ENCODE measurements at places on chromosomes 7 and 10. TPM values are rescaled to one million over a fixed set of nuclear protein-coding genes. Genes with fewer than 3 reads are reported as not detected.

The ICA1 gene
- polyA plus RNA-seq: 4.6 TPM

The ASIC3 gene
- 6.8 TPM for polyA plus RNA-seq

The CALCR gene
- 11.1 TPM for polyA plus RNA-seq

The COL1A2 gene
- polyA plus RNA-seq: 3,345 TPM

The TAS2R3 gene
- polyA plus RNA-seq: 0.38 TPM
